Stimulated activated CD4-positive, alpha-beta T cell treated with anti-CD3 and anti-CD28 coated beads, Interleukin-15, amount 100 ng/mL, for 1 hour (primary cell): ENCODE measurements at places on chromosomes 4 and X.

DNA sequence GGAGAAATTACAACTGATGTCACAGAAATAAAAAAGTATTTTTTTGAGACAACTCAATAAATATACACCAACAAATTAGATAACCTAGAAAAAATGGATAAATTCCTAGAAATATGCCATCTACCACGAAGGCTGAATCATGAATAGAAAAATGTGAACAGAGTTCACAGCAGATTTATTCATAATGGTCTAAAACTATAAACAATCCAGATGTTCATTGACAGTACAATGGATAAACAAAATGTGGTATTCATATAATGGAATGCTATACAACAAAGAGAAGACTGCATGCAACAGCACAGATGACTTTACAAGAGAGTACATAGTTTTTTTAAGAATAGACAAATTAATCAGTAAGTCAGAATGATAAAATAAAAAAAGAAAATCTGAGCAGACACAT lies 55.2 kb downstream of the CLOCK start:
- DNase-seq: no peak

GRCh38 chr4:55753856-55754255 lies 65.7 kb upstream of the EXOC1L start:
- DNase-seq: no peak

- DNase-seq: no peak
These were observed at the start of gene HS3ST1 for GRCh38 chr4:11428231-11428898. Gene HS3ST1, minus strand, starts transcription at chr4:11428894. Its CDS starts 28,889 bp downstream, at chr4:11400005.

DNA sequence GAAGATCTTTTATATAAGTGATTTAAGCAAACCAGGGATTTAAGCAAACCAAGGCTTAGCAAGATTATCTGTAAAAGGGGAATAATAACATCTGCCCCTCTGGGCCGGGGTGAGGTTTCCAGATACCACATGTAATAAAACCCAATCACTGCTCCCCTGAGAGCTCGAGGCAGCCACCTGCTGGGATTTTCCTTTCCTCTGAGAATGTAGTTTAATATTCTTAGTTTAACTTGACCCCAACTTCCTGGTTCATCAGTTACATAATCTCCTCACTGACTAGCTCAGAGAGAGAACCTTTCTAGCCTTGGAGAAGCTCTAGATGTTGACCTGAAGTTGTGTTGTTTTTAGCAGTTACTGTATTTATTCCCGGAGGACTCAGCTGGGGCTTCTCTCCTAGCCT lies 322.4 kb downstream of the ARHGAP10 start:
- DNase-seq: no peak

- DNase-seq: no peak
These were observed 139.7 kb downstream of the PPARGC1A start for GRCh38 chr4:23750125-23750524.

DNA sequence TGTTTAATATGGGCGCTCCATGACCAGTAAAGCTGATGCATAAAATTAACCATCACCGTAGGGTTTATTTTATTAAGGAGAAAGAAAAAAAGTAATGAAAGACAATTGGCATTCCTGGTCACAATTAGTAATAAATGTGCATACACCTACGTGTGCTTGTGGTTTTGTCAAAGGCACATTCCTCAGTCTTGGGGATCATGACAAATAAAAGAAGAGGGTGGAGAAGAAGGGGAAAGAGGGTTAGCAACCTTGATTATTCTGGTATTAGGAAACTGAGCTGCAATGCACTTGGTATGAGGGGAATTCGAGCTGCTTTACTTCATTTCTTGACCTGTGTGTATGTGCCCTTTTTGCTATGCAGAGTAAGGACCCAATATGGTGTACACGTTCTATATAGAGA lies 1798.3 kb upstream of the PCDH7 start:
- DNase-seq: no peak

- no peak for DNase-seq
These were observed 76.1 kb upstream of the LIMCH1 start for GRCh38 chr4:41461780-41462307.

- DNase-seq: no peak
These were observed 558.8 kb downstream of the MID1IP1 start for GRCh38 chrX:39360101-39360500.

- DNase-seq: no peak
These were observed 65.9 kb downstream of the ZNF711 start for GRCh38 chrX:85309717-85310116.

GRCh38 chr4:138320831-138321230 lies 78.7 kb upstream of the SLC7A11 start:
- DNase-seq: no peak

- DNase-seq: no peak
These were observed 1.9 kb downstream of the IRS4 start for GRCh38 chrX:108734426-108734825.

DNA sequence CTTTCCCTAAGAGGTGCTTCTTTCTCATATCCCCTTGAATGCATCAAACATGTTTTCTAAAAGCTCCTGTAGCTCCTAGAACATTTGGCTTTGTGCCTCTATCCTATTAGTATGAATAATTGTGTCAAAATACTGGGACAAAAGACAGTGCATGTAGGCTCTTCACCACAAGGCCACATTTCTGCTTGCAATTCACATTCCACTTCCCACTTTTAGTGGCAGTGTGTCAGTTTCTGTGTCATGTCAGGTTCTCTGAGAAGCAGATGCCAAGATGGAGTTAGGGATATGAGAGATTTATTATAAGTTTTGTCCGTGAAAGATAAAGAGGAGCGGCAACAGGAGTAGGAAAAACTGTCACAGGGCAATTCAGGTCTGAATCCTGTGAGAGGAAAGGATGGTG lies 61.3 kb upstream of the GPRIN3 start:
- no peak for DNase-seq

DNA sequence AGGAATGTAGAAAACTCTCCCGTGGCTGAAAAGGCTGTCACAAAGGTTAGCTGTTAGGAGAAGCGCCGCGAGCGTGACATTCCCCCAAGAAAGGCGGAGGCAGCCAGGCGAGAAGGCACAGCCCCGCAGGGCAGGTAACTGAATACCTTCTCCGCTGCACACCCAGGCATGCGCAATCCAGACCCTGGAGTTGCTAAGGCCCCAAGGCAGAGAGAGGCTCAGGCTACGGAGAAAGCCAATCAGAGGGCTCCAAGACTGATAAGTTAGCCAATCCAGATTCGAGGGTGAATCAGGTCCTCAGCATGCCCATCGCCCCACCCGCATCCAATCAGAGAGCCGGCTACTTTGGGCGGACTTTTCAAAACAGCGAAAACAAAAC lies 485 bp upstream of the CCNG2 start:
- peak; percentile 82 for DNase-seq

- no peak for DNase-seq
These were observed 71.7 kb downstream of the DDX60L start for GRCh38 chr4:168408620-168409019.

- no peak for DNase-seq
These were observed 9.9 kb downstream of the YIPF6 start for GRCh38 chrX:68508799-68509198.

DNA sequence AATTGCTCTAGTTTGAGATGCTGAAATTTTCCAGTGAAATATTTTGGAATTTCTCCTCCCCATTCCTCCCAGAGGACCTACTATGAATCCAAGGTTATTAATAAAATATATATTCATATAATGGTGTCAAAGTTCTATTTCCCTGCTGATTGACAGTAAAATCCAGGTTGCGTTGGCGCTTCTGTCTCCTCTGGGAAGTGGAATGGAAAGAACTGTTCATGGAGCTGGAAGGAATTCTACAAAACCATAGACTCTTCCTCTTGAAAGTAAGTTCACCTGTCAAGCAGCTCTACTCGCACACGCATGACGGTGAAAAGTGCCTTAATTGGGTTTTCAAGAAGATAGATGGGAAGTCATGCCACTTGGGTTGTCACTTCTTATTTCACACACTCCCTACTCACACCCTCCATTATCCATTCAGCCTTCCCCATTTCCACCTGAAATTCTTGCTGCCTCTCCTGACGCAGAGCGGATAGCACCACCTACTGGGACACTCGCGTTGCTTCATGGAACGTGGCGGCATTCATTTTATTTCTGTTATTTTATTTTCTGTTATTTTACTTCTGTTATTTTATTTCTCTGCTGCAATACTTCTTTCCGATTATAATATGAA lies 351.6 kb downstream of the NLGN4X start:
- DNase-seq: no peak

DNA sequence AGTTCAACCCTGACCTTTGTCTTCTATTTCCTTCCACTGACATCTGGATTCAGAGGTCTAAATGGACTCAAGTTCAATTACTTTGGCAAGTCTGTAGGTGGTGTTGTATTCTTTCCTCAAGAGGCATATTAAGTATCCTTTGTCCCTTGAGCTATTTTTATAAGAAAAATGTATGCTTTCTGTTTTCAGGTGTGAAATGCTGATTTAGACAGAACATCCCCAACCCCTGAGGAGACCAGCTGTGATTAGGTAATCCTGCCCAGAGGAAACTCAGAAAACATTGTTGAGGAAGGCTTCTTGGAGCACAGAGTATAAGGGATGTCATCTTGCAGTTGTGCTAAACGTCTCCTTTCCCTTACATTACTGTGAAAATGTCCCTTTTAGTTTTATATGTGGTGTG lies 46.6 kb upstream of the EGFL6 start:
- DNase-seq: no peak

- DNase-seq: no peak
These were observed 46.7 kb downstream of the LARP1B start for GRCh38 chr4:128107766-128108165.

DNA sequence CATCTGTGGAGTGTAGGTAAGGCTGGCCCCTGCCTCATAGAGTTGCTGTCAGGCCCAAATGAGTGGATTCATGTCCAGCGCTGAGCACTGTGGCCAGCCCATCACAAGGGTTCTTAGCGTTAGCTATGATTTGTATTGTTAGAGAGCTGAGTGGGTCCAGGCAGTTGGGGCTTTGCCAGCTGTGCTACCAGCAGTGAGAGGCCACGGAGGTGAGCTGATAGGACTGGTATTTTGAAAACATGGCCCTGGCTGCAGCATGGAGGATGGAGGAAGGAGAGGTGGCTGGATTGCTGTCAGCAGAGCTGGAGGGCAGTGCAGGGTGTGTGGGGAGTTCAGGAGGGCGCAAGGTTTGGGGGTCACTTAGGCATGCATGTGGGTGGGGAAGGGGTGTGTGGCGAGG lies 69.8 kb downstream of the PSAPL1 start:
- DNase-seq: no peak

GRCh38 chr4:166315721-166316467 lies 442.9 kb downstream of the TLL1 start:
- no peak for DNase-seq

GRCh38 chr4:150135134-150135772 lies 57.0 kb downstream of the DCLK2 start:
- DNase-seq: no peak

DNA sequence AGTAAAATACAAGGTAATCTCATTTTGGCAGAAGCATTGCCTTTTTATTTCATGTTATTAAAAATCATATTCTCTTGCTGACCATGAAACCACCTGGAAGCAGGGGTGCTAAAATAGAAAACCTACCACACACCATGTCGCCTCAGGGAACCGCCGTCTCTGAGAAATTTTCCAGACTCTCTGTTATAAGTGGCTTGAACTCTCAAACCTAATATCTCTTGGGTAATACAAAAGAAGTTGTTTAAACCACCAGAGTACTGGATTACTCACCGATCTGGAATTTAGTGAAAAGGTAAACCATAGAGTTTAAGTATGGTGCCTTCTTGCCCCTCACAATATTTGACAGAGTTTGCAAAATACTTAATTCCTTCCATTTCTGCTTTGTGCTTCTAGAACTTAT lies 27.7 kb downstream of the ENPP6 start:
- no peak for DNase-seq

DNA sequence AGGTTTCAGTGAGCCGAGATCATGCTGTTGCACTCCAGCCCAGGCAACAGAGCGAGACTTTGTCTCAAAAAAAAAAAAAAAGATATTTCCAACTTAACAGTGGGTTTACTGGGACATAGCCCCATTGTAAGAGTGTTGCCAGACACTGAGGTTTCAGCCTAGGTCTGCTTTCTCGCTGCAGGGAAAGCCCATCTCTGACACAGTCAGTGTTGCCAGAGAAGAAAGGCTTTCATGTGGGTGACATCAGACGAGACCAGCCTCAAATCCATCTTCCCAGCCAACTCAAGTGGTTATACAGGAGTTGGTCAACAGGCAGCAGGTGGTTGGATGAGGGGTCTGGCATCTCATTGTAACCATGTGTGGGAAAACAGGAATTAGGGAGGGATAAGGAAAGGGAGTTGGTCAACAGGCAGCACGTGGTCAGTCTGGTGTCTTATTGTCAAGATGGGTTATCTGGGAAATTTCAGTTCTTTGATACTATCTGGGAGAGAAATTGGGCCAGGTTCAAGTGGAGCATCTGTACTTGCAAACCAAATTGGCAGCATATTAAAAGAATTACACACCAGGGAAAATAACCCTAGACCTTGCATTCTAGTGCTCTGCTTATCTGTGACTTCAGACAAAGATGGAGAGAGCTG lies 41.1 kb downstream of the NELFA start:
- no peak for DNase-seq

- DNase-seq: no peak
These were observed 328.2 kb downstream of the DKK2 start for GRCh38 chr4:106707776-106708463.

GRCh38 chrX:55187281-55187680 lies 32.9 kb upstream of the PAGE5 start:
- DNase-seq: no peak

GRCh38 chrX:70452143-70452733 lies 7.6 kb downstream of the DLG3 start:
- no peak for DNase-seq

DNA sequence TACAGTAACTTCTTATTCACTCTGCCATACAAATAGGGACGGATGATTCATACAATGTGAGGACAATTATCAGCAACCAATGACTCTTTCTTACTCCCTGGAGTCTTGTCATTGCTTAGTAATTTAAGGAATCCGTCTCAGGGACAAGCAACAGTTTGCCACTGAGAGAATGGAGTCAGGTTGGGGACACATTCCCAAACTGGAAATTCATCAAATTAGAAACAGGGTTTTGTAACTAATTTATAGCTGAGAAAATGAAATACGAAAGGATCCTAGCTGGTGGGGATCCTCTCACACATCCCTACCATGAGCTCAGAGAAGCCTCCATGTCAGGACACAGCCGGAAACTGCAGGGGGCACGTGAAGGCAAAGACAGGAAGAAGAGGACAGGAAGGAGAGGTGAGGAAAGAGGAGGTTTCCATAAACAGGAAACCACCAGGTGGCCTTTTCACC lies 50.4 kb upstream of the KDR start:
- DNase-seq: no peak

DNA sequence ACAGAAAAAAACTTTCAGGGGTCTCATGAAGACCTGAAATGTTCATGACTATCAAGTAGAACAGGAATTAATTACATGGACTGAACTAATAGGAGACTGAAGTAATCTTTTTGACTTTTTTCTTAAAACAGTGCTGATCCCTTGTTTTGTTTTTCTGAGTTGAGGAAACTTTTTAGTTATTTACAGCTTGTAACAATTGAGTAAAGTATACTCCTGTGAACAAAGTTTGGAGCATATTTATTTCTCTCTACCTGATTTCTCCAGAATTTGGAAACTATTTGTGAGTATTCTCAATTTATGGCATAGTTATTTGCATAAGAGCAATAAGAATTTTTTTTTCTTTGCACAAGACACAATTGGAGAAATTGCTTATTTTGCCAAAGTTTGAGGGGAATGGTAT lies 64.8 kb downstream of the PCDH18 start:
- no peak for DNase-seq
